NCI-H2081 treated with DMSO at 0.1 percent for 48 hours (cell line): ENCODE measurements at places on chromosomes 2 and 18.

DNA sequence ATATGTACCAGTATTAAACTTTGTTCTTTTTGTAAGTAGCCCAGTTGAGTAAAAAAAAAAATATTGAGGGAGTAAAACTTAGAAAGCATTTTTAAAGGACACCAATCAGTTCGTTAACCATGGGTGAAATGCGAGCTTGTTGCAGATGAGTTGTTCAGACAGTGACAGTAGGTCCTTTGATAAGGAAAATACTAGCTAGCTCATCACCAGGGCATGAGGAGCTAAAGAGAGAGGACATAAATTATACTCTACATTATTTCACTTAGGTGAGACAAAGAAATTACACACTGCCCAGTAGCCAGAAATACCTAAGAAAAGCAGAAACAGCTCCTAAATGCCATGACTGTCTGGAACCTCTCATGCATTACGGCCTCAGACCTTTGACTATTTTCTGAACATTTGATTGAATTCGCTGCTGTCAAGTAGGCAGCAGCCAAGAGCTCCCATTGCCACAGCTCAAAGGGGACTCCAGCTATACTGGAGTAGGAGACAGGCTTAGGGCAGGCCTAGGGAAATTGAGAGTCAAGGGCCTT lies 2.6 kb upstream of the HNRNPLL start:
- no peak for DNase-seq

DNA sequence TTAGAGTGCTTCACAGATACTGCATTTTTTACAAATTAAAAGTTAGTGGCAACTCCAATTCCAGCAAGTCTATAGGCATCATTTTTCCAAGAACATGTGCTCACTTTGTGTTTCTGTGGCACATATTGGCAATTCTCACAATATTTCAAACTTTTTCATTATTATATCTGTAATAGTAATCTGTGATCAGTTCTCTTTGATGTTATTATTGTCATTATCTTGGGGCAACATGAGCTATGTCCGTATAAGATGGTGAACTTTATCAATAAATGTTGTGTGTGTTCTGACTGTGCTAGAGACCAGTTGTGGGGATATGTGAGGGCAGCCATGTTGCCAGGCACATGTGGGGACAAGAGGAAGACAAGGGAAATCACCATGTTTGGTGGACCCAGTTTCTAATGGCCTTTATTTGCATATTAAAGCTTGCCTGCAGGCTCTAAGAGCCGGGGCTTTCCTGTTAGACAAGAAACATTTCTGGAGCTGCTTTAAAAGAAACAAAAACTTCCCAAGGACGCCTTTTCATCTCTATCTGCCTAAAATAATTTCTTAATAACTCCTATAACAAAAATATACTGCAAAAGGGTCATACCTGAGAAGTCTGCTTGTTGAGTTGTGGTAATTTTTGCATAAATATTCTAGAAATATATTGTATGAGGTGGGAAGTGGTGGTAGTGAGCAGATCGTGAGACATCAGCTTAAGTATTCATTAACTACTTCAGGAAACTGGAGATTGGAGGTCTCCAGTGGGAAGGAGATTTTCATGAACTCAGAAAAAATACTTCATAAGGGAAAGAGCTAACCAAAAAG lies 37.2 kb downstream of the KYNU start:
- no peak for DNase-seq

DNA sequence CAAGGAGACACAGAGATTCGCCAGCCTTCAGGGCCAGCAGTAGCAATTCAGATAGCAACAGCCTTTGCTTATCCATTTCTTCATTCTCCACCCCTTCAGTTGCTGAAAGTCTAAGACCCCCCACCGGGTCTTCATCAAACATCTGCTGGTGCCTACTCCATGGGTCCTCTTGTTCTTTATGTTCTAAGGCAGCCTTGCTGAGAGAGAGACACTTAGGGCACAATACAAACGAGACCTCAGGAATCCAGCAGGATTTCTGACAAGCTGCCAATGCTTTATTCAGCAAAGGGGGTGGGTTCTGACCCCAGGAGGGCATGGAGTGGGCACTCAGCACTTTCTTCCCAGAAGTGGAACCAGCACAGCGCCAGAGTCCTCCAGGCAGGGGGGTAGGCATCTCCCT lies 36.2 kb upstream of the CNGA3 start:
- no peak for DNase-seq

GRCh38 chr18:23574611-23575308 lies 11.5 kb downstream of the NPC1 start:
- DNase-seq = no peak

DNA sequence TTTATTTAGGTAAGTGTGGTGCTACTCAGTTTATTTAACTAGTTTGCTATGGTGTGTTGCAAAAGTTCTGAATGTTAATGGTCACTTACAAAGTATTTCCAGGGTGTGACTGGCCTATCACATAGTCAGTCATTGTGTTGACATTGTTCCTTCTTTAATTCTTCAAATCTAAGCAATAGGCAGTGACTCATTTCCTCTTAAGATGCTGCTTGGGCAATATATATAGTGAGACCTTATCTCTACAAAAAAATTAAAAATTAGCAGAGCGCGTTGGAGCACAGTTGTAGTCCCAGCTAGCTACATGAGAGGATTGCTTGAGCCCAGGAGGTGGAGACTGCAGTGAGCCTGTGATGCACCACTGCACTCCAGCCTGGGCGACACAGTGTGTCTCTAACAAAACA lies 5.8 kb upstream of the CCDC88A start:
- DNase-seq = no peak

DNA sequence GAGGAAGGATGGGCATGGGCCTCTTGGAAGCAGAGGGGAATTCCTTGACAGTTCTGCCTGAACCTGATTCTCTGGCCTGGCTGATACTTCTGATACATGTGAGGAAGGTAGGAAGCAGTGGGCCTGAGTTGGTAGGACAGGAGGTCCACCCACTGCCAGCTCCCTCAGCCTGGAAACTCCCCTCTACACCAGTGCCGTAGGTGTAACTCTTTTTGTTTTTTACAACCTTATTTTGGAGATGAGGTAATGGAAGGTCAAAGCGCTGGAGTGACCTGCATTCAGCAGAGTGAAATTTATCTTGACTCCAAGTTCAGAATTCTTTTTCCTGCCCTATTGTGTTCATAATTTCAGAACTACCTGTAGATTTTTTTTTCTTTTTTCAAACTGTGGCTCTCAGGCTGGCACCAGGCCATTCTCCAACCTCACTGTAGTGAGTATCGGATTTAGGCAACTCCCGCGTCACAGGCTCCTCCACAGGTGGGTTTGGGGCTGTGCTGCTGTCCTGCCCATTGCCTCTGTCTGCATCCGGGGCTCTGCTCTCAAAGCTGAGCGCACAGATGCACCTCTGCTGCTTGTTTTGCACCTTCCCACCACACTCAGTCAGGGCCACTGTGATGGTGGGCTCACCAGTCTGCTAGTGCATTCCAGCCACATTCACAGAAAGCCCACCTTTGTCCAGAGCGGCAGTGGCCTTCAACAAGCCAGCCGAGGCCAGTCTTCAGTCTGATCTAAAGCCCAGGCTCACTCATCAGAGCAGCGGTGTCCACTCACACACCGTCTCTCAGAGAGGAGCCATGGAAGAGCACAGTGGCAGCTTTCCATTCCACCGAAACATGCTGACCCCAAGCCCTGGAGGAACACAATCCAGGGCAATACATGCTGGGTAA lies 87.2 kb downstream of the UXS1 start:
- DNase-seq = no peak

DNA sequence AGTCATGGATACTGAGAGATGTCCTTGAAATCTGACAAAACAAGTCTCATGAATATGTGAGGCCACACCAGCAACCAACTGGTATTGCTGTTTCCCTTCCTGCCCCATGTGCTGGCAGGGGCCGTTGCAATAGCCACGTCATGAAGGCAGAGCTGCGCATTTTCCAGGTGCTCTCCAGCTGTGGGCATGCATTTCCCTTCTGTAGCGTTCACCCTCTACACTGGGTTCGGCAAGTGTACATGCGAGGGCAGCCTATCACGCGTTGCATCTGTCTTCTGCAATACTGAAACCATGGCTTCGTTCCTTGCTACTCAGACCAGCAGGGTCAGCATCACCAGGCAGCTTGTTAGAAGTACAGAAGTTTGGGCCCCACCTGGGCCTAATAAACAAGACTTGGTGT lies 17.4 kb downstream of the ARL4C start:
- no peak for DNase-seq

- DNase-seq = no peak
Measured at GRCh38 chr2:237315829-237316225, 98.1 kb downstream of the COL6A3 start.

DNA sequence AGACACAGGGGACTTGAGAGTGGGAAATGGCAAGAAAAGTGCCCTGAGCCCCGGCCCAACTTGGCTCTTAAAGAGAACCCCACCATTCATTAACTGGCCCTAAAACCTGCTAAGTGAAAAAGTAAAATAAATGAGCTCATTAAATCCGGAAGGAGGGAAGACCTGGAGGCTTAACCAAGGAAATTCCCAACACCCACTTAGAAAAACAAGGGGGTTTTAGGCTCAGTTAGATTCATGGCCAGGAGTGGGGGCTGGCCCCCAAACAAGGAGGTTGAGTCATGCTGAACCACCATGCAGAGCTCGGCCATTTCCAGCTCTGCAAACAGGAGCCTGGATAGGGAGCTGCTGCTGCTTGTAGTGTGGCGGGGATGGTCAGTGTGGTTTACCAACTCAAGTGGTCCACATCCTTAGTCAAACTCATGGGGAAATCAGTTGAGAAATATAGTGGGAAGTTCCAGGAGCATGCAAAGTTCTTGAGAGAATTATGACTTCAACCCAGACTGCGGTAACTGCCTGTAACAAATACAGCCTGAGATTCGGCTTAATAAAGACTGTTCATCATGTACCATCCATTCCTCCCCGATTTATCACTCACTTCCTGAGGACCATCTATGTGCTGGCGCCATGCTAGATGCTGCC lies 39.7 kb upstream of the MRPL19 start:
- DNase-seq = no peak

- DNase-seq = no peak
Measured at GRCh38 chr2:199207011-199207410, 250.7 kb downstream of the SATB2 start.

DNA sequence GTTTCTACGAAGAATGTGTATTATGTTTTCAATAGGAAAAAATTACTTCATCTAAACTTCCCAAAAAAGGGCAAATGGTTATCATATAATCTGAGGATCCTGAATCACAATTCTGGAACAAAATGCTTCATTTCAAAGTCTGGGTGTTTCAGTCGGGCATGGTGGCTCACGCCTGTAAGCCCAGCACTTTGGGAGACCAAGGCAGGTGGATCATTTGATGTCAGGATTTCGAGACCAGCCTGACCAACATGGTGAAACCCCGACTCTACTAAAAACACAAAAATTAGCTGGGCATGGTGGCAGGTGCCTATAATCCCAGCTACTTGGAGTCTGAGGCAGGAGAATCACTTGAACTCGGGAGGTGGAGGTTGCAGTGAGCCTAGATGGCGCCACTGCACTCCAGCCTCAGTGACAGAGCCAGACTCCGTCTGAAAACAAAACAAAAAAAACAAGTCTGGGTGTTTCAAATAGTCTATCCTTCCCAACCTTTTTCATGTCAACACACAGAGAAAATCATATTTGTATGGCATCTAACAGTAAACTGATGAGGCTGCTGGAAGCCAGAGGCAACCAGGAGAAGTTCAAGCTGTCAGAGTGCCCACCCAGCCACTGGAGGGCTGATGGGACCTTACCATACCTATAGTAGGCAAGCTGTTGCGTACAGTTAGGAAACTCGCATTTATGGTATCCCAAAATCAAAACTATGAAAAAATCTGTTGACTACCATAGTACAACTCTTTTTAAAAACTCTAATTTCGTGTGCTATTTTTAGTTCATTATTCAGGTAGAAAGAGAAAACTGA lies 14.6 kb downstream of the NBAS start:
- DNase-seq = no peak

- DNase-seq = peak; percentile 28
Measured at GRCh38 chr2:65040400-65041261, 15.6 kb upstream of the CEP68 start.

DNA sequence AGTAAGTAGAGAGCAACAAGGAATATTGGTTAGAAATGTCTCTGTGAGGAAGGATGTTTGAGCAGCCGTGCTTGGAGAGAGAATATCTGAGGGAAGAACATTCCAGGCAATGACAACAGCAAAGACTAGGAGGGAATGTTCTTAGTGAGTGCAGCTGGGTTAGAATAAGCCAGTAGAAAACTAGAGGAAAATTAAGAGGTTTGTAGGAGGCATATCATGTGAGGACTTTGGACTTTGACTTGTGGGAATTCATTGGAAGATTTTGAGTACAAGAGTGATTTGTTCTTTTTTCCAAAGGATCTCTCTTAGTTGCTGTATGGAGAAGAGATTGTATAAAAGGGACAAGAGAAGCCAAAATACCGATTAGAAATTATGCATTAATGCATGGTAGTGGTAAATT lies 47.2 kb downstream of the PPM1B start:
- no peak for DNase-seq

GRCh38 chr2:189204322-189204941 lies 24.9 kb upstream of the COL5A2 start:
- no peak for DNase-seq

GRCh38 chr18:12468445-12468844 lies 60.7 kb downstream of the PRELID3A start:
- no peak for DNase-seq

GRCh38 chr2:196853301-196854087 lies 44.3 kb upstream of the C2orf66 start:
- no peak for DNase-seq

- no peak for DNase-seq
Measured at GRCh38 chr2:117190856-117191559, 623.5 kb upstream of the DDX18 start.

GRCh38 chr2:21276163-21276562 lies 152.4 kb downstream of the TDRD15 start:
- DNase-seq = no peak

DNA sequence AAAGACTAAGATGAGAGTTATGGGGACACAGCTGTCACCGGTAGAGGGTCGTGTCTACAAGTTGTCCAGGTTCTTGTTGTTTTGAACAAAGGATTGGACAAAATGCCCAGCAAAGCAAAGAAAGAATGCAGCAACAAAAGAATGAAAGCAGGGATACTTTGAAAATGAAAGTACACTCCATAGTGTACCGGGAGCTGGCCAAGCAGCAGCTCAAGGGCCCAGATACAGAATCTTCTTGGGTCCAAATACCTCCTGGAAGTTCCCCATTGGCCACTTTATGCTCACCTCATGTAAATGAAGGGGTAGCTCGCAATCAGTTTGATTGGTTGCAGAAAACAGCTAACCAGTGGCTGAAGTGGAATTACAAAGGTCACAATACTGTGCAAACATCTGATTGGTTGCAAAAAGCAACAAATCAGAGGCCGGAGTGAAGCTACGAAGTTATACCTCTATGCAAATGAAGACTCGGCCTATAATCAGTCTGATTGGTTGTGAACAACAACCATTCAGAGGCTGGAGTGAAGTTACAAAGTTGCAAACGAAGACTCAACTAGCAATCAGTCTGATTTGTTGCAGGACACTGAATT lies 474.9 kb upstream of the TMEFF2 start:
- DNase-seq = no peak

GRCh38 chr2:10863837-10864236 lies 47.9 kb upstream of the KCNF1 start:
- DNase-seq = no peak

- DNase-seq = no peak
Measured at GRCh38 chr2:121210691-121211090, 74.3 kb downstream of the TFCP2L1 start.
